MM.1S (cell line): ENCODE measurements at places on chromosomes 11 and 22.

DNA sequence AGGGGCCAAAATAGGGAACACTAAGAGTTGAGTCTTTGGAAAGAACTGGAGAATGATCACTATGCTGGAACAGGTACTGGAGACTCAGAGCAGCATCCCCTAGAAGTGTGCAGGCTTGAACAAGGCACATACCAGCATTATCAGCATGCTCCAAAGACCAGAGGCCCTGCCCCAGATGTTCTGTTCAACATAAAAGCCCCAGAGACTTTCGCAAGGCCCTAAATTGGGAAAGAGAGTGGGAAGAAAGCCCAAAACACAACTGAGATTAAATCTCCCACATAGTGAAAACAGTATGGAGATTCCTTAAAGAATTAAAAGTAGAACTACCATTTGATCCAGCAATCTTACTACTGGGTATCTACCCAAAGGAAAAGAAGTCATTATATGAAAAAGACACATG, 9.4 kb downstream of the CNGA4 start:
- no peak for DNase-seq

GRCh38 chr11:1827095-1827813, 7.5 kb upstream of the SYT8 start:
- no peak for DNase-seq

- no peak for DNase-seq
These were observed 584.0 kb upstream of the RAG2 start for GRCh38 chr11:37182031-37182430.

- DNase-seq: no peak
These were observed 3.0 kb downstream of the KCNJ11 start for GRCh38 chr11:17385492-17385891.

- no peak for DNase-seq
These were observed 11.9 kb downstream of the SCARF2 start for GRCh38 chr22:20425566-20426258.
